ENCODE measurements at places on chromosomes 2 and 18.

DNA sequence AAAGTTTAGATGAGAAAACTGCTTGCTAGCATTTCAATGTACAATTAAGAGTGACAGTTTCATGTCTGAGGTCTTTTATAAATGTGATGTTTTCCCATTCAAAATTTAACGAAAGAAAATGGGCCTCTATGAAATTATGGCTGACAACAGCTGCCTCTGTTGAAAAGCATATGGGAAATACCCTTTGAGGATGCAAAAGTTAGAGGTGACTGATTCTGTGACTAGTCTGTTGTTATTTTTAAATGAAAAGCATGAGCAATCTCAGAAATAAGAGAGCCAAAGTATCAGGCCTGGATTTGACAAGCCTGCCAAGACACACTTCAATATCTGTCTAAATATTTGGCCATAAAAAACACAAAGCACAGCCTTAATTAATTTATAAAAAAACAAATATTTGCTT lies 580.8 kb downstream of the ERBB4 start:
- no peak for DNase-seq

DNA sequence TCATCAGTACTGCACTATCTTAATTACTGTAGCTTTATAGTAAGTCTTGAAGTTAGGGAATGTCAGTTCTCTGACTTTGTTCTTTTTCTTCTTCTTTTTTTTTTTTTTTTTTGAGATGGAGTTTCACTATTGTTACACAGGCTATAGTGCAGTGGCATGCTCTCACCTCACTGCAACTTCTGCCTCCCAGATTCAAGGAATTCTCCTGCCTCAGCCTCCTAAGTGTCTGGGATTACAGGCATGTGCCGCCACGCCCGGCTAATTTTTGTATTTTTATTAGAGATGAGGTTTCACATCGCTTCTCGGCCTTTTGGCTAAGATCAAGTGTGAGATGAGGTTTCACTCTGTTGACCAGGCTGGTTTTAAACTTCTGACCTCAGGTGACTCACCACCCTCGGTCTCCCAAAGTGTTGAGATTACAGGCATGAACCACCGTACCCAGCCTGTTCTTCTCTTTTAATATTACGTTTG lies 41.9 kb upstream of the TANC1 start:
- DNase-seq = no peak

DNA sequence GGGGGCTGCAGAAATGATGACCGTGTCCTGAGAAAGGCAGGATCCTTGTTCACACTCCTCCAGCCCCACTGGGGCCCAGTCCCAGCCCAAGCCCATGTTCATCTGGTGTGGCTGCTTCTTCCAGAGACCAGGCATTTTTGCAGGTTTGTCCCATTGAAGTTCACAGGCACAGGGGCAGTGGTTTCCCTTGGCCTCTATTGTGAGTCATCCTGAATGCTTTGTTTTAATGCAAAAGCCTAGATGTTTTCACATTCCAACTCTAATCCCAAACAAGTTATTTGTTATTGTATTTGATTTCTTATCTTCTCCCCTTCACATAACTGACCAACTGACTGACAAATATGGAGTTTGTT lies 426.4 kb upstream of the ID2 start:
- no peak for DNase-seq

GRCh38 chr2:75211266-75211770 lies 12.0 kb upstream of the TACR1 start:
- DNase-seq = no peak

GRCh38 chr2:113361051-113361450 lies 76.4 kb upstream of the ZNG1B start:
- no peak for DNase-seq

- no peak for DNase-seq
Observed at GRCh38 chr2:26527726-26528585, 50.0 kb upstream of the OTOF start.

DNA sequence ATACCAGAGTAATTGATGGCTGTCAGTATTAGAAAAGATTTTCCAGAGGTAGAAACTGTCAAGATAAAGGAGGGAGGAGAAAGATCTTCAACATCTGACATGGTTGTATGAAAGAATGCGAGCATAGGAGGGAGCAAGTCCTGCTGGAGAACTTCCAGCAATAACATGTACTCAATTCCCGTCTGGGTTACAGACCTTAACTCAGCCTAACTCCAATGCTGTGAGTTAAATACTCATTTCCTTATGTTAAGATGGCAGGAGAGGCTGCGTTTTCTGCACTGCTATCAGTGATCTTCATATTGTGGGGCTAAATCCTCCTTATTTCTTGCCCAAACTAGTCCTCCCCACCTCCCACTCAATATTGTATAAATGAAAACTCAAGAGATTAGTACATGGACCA lies 6.7 kb upstream of the CERS6 start:
- no peak for DNase-seq

GRCh38 chr2:181334158-181334826 lies 122.9 kb upstream of the ITGA4 start:
- no peak for DNase-seq

Measured in activated CD4-positive, alpha-beta T cell treated with anti-CD3 and anti-CD28 coated beads, Interleukin-2, amount 50 U/mL, for 16 hours (primary cell).